ENCODE measurements at places on chromosomes 6 and 20. TPM values are rescaled to one million over a fixed set of nuclear protein-coding genes. Genes with fewer than 3 reads are reported as not detected.

GRCh38 chr20:17762243-17762872, 62.6 kb downstream of the BANF2 start:
- H3K4me3 ChIP-seq: no peak overlapping the region
- H3K27ac ChIP-seq: no peak overlapping the region
- H3K4me1 ChIP-seq: no peaks in the 10 kb centered on the region

GRCh38 chr20:53138454-53139262, 166.5 kb downstream of the TSHZ2 start:
- DNase-seq: no peak
- no peaks in the 10 kb centered on the region for H3K4me1 ChIP-seq
- H3K36me3 ChIP-seq: no peaks in the 10 kb centered on the region
- H3K27me3 ChIP-seq: no peaks in the 10 kb centered on the region

The EMILIN3 gene
- 0.20 TPM for total RNA-seq

The PSORS1C2 gene
- not detected for total RNA-seq

The PSORS1C1 gene
- not detected for total RNA-seq

The MAFB gene
- total RNA-seq: 17.5 TPM

DNA sequence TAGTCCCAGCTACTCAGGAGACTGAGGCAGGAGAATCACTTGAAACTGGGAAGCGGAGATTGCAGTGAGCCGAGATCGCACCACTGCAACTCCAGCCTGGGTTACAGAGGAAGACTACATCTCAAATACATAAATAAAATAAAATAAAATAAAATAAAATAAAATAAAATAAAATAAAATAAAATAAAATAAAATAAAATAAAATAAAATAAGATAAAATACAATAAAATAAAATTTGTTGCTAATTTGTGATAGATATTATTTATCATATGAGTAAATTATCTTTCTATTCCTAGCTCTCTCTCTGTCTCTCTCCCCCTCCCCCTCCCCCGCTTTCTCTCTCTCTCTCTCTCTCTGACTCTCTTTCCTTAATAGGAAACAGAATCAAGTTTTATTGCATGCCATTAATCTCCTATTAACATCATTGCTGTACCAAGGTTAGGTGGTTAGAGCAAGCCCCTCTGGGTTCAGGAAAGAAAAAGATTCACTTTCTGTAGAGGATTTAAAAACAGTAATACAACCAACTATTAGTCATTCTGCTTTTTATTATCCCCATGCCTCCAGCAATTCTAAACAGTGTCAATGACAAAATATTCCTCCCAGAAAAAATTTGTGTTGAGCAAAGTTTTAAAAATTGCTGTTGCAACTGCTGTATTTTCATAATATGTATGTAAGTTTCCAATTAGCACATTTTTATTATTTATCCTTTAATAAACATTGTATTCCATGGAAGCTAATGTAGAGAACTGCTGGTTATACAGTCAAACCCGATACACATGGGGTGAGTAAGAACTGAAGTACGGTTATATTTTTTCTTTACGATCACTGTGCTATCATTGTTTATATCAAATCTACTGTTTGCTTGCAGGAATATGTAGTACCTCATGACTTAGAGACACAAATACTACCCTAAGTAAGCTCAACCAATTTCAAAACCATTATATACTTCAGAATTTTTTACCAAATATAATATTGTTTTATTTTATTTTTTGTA, 22.1 kb downstream of the BMP5 start:
- no peaks in the 10 kb centered on the region for H3K27me3 ChIP-seq
- no peaks in the 10 kb centered on the region for H3K4me1 ChIP-seq
- no peak for DNase-seq

All from gastrocnemius medialis (tissue), 4 donors.